ENCODE measurements at places on chromosomes 2 and 18. TPM values are rescaled to one million over a fixed set of nuclear protein-coding genes. Genes with fewer than 3 reads are reported as not detected.

The UGT1A8 gene
- total RNA-seq, result not detected

The C2orf78 gene
- total RNA-seq, result not detected

The COLEC11 gene
- total RNA-seq, result not detected

The TXNL1 gene
- 67.5 TPM for total RNA-seq

The CROCC2 gene
- total RNA-seq, result 0.05 TPM

The SAP130 gene
- 8.2 TPM for total RNA-seq

The RAD51AP2 gene
- total RNA-seq, result 0.37 TPM

The HOXD4 gene
- not detected for total RNA-seq

The ABCB6 gene
- total RNA-seq, result 46.2 TPM

The DIPK1C gene
- not detected for total RNA-seq

The HRH4 gene
- 0.13 TPM for total RNA-seq

The PDIA6 gene
- total RNA-seq, result 260 TPM

The RAMP1 gene
- 19.5 TPM for total RNA-seq

The OR6B2 gene
- total RNA-seq, result not detected

The CTDP1 gene
- 15.3 TPM for total RNA-seq

The CPO gene
- not detected for total RNA-seq

The UCN gene
- total RNA-seq, result 2.4 TPM

The CAPN13 gene
- not detected for total RNA-seq

All from myocyte (in vitro differentiated cells).